ENCODE measurements at places on chromosomes 16 and 17.

DNA sequence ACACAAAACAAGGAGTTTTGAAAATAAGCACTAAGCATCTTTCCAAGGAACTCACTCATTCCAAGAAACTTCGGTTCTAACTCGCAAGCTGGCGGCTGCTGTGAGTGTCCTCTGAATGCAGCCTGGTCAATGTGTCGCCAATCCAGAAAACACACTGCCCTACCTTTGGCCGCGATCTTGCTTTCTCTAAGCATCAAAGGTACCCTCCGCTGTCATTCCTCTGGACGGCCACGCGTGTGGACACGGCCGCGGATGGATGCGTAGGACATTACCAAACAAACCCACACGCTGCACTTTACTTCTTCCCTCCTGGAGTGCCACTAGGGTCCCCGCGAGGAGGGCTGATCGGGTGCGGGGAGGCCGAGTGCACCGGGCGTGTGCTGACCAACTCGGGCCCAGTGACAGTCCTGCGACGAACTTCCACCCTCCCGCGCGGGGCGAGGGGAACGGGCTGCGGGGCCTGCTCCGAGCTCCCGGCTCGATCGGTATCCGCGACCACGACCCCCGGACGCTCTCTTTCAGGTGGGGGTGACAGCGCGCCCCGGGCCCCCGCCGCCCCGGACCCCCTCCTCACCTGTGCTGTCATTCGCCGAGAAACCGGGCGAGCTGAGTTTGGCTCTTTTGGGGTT, 1.1 kb downstream of the CREBBP start:
- DNase-seq: no peak

DNA sequence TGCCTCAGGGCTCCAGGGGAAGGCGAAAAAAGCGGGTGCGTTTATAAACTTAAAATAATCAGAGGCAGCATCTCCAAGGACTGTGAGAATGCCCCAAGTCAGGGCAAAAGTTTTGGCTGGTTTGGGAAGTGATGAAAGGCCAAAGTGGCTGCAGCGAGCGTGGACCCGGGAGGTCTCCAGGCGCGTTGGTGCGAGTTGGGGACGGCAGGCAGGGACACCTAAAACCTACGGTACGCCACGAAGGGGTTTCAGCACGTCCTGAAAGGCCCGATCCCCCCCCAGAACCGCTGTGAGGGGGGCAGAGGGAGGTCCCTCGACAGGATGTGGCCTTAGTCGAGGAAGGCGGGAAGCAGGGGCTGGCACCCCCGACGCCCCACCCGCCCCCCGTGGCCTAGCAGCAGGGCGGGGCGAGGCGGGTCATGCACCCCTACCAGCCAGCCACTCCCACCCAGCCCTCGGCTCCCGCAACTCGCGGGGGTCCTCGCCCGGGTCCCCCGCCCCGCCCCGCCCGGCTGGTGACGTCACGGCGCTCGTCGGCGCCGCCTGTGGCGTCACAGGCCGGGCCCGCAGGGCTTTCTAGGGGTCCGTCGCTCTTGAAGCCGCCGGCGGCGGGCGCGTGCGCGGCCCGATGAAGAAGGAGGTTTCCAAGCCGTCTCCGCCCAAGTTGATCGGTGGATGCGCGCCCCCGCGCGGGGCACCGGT, at the start of gene MYCBPAP:
Gene MYCBPAP, plus strand, starts transcription at position 569 of the 702 bp plus-strand sequence. CDS start 236 bp downstream, outside the sequence.
- DNase-seq: peak; percentile 49

GRCh38 chr16:77359065-77359502, 75.8 kb downstream of the ADAMTS18 start:
- DNase-seq: no peak

DNA sequence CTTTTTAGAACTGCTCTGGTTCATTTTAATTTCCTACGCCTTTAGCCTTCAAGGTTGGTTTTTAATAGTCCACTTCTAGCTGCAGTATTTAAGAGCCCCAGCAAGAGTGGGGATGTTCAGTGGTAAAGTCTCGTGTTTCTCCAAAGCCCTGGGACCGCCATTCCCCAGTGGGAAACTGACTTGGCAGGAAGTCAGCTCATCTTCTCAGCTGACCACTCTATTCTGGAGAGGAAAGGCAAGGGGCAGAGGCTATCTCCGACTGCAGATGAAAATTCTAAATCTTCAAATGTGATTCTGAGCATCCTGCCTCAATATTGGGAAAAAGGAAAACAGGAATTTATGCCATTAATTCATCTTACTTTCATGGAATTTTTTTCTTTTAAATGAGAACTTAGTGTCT, 35.5 kb downstream of the HS3ST3B1 start:
- DNase-seq: no peak

GRCh38 chr17:49327835-49328784, 33.9 kb downstream of the ZNF652 start:
- DNase-seq: no peak

All from activated naive CD4-positive, alpha-beta T cell (primary cell).